Stimulated activated effector memory CD8-positive, alpha-beta T cell treated with anti-CD3 and anti-CD28 coated beads, Interleukin-12 subunit alpha, Interleukin-12 subunit beta, amount 100 ng/mL, for 72 hours (primary cell): ENCODE measurements at places on chromosomes 3 and 15.
A peak's percentile ranks its signal among the peaks of the same experiment; 100 is the strongest.

DNA sequence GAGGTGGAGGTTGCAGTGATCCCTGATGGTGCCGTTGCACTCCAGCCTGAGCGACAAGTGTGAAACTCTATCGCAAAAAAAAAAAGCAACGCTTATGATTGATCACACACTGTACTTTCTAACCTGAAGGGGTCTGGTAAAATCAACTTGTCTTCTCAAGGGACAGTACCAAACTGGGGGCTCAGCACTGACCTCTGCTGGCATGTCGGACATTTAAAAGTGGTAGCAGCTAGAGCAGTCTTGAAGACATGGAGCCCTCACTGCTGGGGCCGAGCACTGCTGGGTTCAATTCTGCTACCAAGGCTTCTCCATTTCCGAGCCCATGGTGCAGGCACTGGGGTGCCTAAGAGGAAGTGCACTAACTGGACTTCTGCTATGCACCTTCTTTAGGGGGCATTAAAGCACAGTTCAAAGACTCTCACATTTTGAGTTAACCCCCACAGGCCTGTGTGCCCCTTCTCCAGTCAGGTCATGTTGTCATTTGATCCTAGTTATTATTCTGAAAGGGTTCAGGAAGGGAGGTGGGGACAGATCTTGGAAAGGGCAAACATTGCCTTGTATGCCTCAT lies 26.4 kb upstream of the LAMP3 start:
- no peak for DNase-seq

DNA sequence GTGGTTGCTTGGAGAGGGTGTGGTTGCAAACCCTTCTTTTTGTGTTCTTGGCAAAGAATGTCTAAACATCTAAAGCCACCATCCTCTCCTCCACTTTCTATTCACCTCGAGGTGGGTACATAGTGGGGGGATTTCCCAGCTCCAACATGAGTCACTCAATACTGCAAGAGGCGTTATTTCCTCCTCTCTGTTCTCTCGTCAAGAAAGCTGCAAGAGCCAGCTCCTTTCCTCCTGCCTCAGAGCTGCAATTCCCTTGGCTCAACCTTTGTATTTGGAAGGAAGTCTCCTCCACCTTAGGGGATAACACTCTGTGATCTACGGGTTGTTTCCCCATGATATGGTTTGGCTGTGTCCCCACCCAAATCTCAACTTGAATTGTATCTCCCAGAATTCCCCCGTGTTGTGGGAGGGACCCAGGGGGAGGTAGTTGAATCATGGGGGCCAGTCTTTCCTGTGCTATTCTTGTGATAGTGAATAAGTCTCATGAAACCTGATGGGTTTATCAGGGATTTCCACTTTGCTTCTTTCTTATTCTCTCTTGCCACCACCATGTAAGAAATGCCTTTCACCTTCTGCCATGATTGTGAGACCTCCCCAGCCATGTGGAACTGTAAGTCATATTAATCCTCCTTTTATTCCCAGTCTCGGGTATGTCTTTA lies 138.4 kb downstream of the PLCL2 start:
- DNase-seq: peak; percentile 26

DNA sequence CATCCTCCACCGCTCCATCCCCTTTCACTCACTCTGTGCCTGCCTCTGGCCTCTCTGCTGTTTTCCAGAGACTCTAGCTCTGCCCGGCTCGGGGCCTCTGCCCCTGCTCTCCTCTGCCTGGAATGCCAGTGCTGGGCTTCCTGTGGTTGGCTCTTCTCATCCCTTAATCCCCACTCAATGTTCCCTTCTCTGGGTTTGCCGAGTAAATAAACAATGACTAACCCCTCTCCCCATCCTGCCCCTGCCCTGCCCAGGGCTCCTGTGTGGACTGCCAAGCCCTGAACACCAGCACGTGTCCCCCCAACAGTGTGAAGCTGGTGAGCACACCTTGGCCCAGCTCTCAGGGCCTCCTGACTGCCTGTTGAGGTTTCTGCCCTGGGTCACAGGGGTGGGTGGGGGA lies 12.2 kb downstream of the STAB1 start:
- DNase-seq: no peak

GRCh38 chr15:75033809-75034208 lies 10.4 kb downstream of the PPCDC start:
- DNase-seq: no peak

DNA sequence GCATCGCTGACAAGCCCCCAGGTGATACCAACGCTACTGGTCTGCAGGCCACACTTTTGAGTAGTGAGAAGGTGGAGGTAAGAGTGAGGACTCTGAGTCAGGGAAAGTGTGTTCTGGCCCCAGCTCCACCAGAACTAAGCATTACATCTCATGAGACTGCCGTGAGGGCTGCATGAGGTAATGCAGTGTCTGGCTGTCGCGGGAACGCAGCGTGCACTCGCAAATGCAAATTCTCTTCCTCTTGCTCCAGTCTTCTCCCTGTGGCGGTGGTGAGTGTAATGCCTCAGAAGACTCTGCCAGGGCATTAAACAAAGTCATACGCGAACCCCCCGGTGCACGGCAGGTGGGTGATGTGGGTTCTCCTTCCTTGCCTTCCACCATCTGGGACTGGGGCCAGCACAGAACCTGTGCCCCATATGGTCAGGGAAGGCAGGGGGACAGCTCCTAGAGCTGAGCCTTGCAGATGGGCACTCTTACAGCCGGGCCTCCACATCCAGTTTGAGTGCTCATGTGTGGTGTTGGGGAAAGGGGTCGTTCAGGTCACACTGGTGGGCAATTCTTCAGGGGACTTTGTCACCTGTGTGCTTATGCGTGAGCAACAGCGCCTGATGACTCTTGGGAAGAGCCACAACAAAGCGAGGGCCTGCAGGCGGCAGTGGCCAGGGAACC lies 175.8 kb downstream of the XXYLT1 start:
- DNase-seq: no peak

DNA sequence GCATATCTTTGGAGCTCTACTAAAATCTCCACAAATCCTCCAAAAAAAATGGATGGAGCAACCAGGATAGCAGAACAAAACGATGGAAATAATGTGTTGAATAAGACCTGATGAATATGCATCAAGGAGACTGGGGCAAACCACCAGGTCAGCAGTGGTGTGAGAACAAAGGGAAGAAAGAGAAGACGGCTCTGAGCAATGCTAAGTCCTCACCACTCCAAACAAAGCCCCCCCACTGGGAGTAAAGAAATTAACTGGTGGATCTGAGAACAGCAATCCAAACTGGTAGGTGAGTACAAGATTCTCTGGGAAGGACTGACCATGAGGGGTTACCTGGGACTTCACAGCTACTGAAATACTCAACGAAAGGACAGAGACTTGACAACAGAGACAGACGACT lies 977.3 kb downstream of the TBL1XR1 start:
- DNase-seq: no peak

DNA sequence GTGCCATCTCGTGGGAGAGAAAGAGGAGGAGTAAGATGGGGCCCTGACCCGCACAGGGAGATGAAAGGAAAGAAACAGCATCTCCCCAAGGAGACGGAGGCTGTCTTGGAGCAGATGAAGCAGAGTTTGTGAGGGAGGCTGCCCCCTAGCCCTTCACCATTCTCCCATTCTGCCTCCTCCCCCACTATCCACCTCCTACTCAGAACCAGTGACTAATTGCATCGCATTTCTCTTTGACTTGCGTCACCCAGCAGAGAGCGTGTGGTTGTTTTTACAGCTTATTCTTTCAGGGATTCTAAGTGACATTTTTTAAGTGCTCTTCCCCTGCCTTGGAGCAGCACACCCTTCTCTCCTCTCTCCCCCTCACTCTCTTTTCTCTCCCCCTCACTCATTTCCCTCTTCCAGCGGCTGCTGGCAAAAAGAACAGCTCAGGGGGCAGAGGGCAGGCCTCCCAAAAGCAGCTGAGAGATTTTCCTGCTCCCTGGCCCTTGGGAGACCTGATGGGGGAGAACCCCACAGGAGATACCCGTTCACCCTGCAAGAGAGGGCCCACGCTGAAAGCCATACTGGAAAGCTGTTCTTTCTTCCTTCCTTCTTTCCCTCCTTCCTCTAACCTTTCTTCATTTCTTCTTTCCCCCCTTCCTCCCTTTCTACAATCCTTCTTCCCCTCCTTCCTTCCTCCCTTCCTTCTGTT lies 91.8 kb downstream of the MRPL46 start:
- DNase-seq: no peak
